ENCODE measurements at places on chromosomes 2 and 18.
A peak's percentile ranks its signal among the peaks of the same experiment; 100 is the strongest.

- H3K4me1 ChIP-seq, result no peaks in the 10 kb centered on the region
- H3K27me3 ChIP-seq, result no peaks in the 10 kb centered on the region
- no peak overlapping the region for H3K4me3 ChIP-seq
- no peaks in the 10 kb centered on the region for H3K36me3 ChIP-seq
- H3K27ac ChIP-seq, result no peak overlapping the region
Measured at GRCh38 chr2:163644238-163644637, 91.6 kb downstream of the FIGN start.

GRCh38 chr2:204260162-204260877 is 285.0 kb upstream of the PARD3B start:
- no peak overlapping the region for H3K27ac ChIP-seq
- H3K36me3 ChIP-seq, result no peaks in the 10 kb centered on the region

- peaks cover 40% of the 10 kb centered on the region for H3K4me1 ChIP-seq
- H3K27me3 ChIP-seq, result no peaks in the 10 kb centered on the region
- no peak for DNase-seq
- H3K36me3 ChIP-seq, result no peaks in the 10 kb centered on the region
- peak overlapping the region; percentile 68 for H3K27ac ChIP-seq
Measured at GRCh38 chr2:37617119-37617892, 54.1 kb downstream of the CDC42EP3 start.

- no peaks in the 10 kb centered on the region for H3K27me3 ChIP-seq
- H3K27ac ChIP-seq, result no peak overlapping the region
- no peaks in the 10 kb centered on the region for H3K4me1 ChIP-seq
- no peak overlapping the region for H3K4me3 ChIP-seq
- H3K36me3 ChIP-seq, result peaks cover 3% of the 10 kb centered on the region
- no peak for DNase-seq
Measured at GRCh38 chr2:171102802-171103201, 57.9 kb downstream of the TLK1 start.

DNA sequence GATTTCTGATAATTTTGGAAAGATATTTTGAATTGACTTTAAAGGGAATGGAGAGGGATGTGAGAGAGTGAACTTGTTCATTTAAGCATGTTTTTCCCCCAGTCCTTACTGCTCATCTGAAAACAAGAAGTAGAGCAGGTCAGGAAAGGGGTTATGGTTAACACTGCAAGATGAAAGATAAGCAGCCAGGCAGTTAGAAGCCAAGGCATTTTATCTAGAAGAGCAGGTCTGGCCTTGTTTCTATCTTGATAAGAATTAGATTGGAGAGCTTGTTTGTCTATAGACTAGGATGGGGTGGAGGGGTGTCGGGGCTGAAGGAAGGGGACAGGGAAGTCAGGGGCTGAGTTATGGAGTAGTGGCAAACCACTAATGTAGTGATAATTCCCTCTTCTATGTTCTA is 171.6 kb downstream of the IKZF2 start:
- H3K4me3 ChIP-seq, result no peak overlapping the region
- no peak for DNase-seq
- peak overlapping the region; percentile 64 for H3K27ac ChIP-seq
- no peaks in the 10 kb centered on the region for H3K36me3 ChIP-seq
- peaks cover 9% of the 10 kb centered on the region for H3K4me1 ChIP-seq
- no peaks in the 10 kb centered on the region for H3K27me3 ChIP-seq

DNA sequence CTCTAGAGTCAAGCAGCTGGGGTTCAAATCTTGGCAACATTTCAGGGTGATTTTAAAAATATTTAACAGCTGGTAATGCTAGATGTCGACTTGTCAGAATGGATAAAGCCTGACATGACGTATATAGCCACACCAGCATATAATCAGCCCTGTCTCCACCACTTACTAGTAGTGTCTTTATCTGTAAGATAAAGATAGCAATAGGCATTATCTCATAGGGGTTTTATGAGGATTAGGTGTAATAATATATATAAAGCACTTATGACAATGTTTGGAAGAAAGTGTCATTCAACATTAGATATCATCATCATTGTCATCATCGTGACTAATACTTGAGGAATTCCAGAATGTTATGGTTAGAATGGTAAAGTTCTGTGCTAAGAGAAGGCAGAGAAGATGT is 369.0 kb upstream of the CWC22 start:
- DNase-seq, result no peak
- H3K27me3 ChIP-seq, result no peaks in the 10 kb centered on the region
- H3K4me3 ChIP-seq, result no peak overlapping the region
- no peak overlapping the region for H3K27ac ChIP-seq

GRCh38 chr2:208609166-208609804 is 202.7 kb downstream of the PTH2R start:
- no peak overlapping the region for H3K4me3 ChIP-seq
- no peak for DNase-seq
- H3K27ac ChIP-seq, result no peak overlapping the region

GRCh38 chr2:24214880-24215279 is 40.0 kb downstream of the FAM228A start:
- peaks cover 76% of the 10 kb centered on the region for H3K36me3 ChIP-seq
- no peaks in the 10 kb centered on the region for H3K27me3 ChIP-seq
- DNase-seq, result no peak
- no peak overlapping the region for H3K4me3 ChIP-seq
- H3K4me1 ChIP-seq, result no peaks in the 10 kb centered on the region

GRCh38 chr2:113263546-113263945 is 15.2 kb downstream of the PAX8 start:
- no peaks in the 10 kb centered on the region for H3K27me3 ChIP-seq
- no peak overlapping the region for H3K4me3 ChIP-seq
- no peaks in the 10 kb centered on the region for H3K36me3 ChIP-seq
- no peak for DNase-seq
- no peak overlapping the region for H3K27ac ChIP-seq
- H3K4me1 ChIP-seq, result no peaks in the 10 kb centered on the region

GRCh38 chr2:240225131-240225530 is 84.7 kb upstream of the OTOS start:
- no peaks in the 10 kb centered on the region for H3K36me3 ChIP-seq
- no peak for DNase-seq
- no peaks in the 10 kb centered on the region for H3K27me3 ChIP-seq
- no peaks in the 10 kb centered on the region for H3K4me1 ChIP-seq
- H3K4me3 ChIP-seq, result no peak overlapping the region

GRCh38 chr2:142596334-142597088 is 281.0 kb upstream of the KYNU start:
- no peak overlapping the region for H3K27ac ChIP-seq
- no peak overlapping the region for H3K4me3 ChIP-seq
- H3K27me3 ChIP-seq, result no peaks in the 10 kb centered on the region
- no peaks in the 10 kb centered on the region for H3K36me3 ChIP-seq
- no peaks in the 10 kb centered on the region for H3K4me1 ChIP-seq

DNA sequence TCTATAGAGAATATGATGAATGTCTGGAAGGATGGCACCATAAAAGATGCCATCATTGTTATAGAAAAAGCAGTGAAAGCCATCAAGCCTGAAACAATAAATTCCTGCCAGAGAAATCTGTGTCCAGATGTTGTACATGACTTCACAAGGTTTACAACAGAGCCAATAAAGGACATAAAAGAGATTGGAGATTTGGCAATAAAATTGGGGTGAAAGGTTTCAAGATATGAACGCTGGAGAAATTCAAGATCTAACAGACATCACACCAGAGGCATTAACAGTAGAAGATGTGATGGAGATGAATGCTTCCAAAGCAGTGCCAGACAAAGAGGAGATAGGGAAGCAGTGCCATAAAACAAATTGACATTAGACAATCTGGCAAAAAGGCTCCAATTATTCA is 518.8 kb upstream of the ACVR2A start:
- no peak for DNase-seq
- H3K4me1 ChIP-seq, result no peaks in the 10 kb centered on the region
- no peaks in the 10 kb centered on the region for H3K36me3 ChIP-seq
- H3K27me3 ChIP-seq, result no peaks in the 10 kb centered on the region
- no peak overlapping the region for H3K4me3 ChIP-seq

DNA sequence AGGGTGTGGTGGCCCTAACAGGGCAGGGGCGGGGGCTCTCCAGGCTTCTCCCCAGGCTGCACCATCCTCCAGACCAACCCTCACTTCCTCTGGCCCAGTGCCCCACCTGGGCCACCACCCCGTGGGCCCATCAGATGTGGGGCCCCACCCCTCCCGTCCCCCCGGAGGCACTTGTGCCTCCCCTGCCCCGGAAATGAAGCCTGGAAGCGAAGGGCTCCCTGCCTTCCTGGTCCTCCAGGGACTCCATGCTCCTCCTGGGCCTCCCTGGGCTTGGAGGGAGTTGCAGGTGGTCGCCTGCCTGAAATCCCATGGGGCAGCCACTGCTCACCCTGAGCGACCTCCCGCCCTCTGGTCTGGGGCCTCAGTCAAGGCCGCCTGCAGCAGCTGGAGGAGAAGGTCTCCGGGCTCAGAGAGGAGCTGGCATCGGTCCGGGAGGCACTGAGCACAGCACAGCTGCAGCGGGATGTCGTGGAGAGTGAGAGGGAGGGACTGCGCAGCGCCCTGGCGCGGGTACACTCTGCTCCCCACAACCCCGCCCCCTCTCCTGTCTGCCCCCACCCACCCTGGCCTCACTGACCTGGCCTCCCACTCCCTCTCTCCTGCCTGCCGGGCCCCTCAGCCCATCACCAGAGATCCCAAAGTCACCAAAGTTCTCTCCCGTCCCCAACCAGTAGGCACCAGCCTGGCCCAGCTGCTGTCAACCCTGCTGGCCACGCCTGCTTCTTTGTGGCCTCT is 28.0 kb downstream of the CROCC2 start:
- H3K27me3 ChIP-seq, result no peaks in the 10 kb centered on the region
- peak; percentile 4 for DNase-seq
- H3K36me3 ChIP-seq, result no peaks in the 10 kb centered on the region
- no peak overlapping the region for H3K4me3 ChIP-seq
- no peaks in the 10 kb centered on the region for H3K4me1 ChIP-seq

- H3K4me1 ChIP-seq, result peaks cover 10% of the 10 kb centered on the region
- DNase-seq, result no peak
- H3K27ac ChIP-seq, result no peak overlapping the region
- H3K36me3 ChIP-seq, result no peaks in the 10 kb centered on the region
Measured at GRCh38 chr18:58886864-58887612, 22.4 kb downstream of the ZNF532 start.

DNA sequence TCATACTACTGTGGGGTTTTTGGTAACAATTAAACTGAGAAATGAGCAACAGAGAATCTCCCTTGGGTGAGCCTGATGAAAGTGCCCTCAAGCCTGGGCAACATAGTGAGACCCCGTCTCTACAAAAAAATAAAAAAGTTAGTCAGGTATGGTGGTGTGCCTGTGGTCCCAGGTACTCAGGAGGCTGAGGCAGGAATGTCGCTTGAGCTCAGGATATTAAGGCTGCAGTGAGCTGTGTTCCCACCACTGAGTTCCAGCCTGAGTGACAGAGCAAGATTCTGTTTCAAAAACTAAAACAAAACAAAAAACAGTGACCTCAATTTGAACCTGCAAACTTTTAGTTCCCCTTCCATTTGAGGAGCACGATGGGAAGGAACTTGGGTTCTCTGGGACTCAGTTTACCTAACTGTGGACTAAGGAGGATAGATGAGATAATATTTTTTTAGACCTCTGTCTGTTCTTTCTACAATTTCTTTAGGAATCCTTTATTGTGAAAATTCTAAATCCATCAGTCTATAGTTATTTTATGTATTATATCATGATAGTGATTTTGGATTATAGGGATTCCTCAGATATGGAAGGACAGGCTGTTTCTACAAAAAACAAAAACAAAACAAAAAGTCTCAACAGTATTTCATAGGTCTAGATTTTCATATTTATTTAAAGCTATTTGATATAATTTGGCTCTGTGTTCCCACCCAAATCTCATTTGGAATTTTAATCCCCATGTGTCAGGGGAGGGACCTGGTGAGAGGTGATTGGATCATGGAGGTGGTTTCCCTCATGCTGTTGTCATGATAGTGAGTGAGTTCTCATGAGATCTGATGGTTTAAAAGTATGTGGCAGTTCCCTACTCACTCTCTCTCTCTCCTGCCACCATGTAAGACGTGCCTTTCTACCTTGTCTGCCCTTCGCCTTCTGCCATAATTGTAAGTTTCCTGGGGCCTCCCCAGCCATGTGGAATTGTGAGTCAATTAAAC is 178.6 kb downstream of the MYCN start:
- no peak for DNase-seq
- H3K27ac ChIP-seq, result no peak overlapping the region
- H3K36me3 ChIP-seq, result no peaks in the 10 kb centered on the region
- no peaks in the 10 kb centered on the region for H3K27me3 ChIP-seq
- no peaks in the 10 kb centered on the region for H3K4me1 ChIP-seq

DNA sequence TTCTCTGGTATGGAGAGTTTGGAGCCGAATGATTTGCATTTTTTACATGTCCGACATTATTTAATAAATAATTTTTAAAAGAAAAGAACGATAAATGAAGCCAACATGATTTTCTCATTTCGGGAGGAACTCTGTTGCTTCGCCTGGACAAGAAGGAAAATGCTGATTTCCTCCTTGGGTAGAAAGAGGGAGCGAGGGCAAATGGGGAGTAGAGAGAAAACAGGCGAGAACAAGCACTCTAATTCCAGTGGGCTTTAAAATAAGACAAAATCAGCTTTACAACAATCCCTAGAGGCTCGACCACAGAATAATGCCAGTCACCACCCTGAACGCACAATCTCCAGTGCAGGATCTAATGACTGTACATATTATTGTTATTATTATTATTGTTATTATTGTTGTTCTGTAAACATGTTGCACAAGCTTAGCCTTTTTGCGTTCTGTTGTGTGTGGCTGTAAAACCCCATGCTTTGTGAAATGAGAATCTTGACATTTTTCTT is 3.7 kb downstream of the DLX1 start:
- peaks cover 44% of the 10 kb centered on the region for H3K4me1 ChIP-seq
- DNase-seq, result no peak
- H3K4me3 ChIP-seq, result no peak overlapping the region
- no peaks in the 10 kb centered on the region for H3K36me3 ChIP-seq
- peaks cover 94% of the 10 kb centered on the region for H3K27me3 ChIP-seq

GRCh38 chr2:33607251-33607721 is 8.2 kb upstream of the FAM98A start:
- no peaks in the 10 kb centered on the region for H3K36me3 ChIP-seq
- no peak overlapping the region for H3K27ac ChIP-seq
- H3K4me1 ChIP-seq, result no peaks in the 10 kb centered on the region
- DNase-seq, result no peak

- no peaks in the 10 kb centered on the region for H3K27me3 ChIP-seq
- no peak for DNase-seq
Measured at GRCh38 chr2:176268976-176269318, 295 bp upstream of the MTX2 start.

- no peaks in the 10 kb centered on the region for H3K36me3 ChIP-seq
- H3K27ac ChIP-seq, result peak overlapping the region; percentile 100
- no peaks in the 10 kb centered on the region for H3K27me3 ChIP-seq
- DNase-seq, result no peak
- H3K4me3 ChIP-seq, result peak overlapping the region; percentile 57
- peaks cover 6% of the 10 kb centered on the region for H3K4me1 ChIP-seq
Measured at GRCh38 chr2:156343096-156343939, 10.8 kb upstream of the NR4A2 start.

- no peak for DNase-seq
- no peak overlapping the region for H3K4me3 ChIP-seq
- H3K4me1 ChIP-seq, result no peaks in the 10 kb centered on the region
- no peaks in the 10 kb centered on the region for H3K27me3 ChIP-seq
- no peaks in the 10 kb centered on the region for H3K36me3 ChIP-seq
Measured at GRCh38 chr2:149125031-149125725, 86.7 kb downstream of the LYPD6B start.
